Mammary microvascular endothelial cell (primary cell): ENCODE measurements at places on chromosomes 2 and 18. TPM values are rescaled to one million over a fixed set of nuclear protein-coding genes. Genes with fewer than 3 reads are reported as not detected.

VAMP5 gene
- total RNA-seq = 201 and 217 TPM in 2 replicates

CNDP1 gene
- total RNA-seq = not detected in 2 replicates

EIF4E2 gene
- 78.0 and 88.3 TPM in 2 replicates for total RNA-seq

CFC1 gene
- total RNA-seq = not detected in 2 replicates

C2orf92 gene
- total RNA-seq = 0.54 TPM in 1 of 2 replicates, not detected in the other

RAB27B gene
- total RNA-seq = under 0.01 and 0.25 TPM in 2 replicates

CCDC178 gene
- 8.2 and 8.5 TPM in 2 replicates for total RNA-seq

CXCR4 gene
- total RNA-seq = 17.1 and 17.2 TPM in 2 replicates

ALPG gene
- total RNA-seq = 0.07 TPM in 1 of 2 replicates, not detected in the other

TRABD2A gene
- total RNA-seq = 0.60 and 2.9 TPM in 2 replicates

BABAM2 gene
- 22.3 and 29.8 TPM in 2 replicates for total RNA-seq

TSPYL6 gene
- not detected in 2 replicates for total RNA-seq

LCT gene
- not detected in 2 replicates for total RNA-seq

ANO7 gene
- total RNA-seq = 1.1 and 1.8 TPM in 2 replicates

SGO2 gene
- total RNA-seq = 15.5 and 18.2 TPM in 2 replicates

GRP gene
- not detected in 2 replicates for total RNA-seq

CTLA4 gene
- 0.30 TPM in 1 of 2 replicates, not detected in the other for total RNA-seq

CENPA gene
- total RNA-seq = 11.5 and 17.0 TPM in 2 replicates

CHRNG gene
- not detected in 2 replicates for total RNA-seq

TXNDC2 gene
- total RNA-seq = not detected in 2 replicates

TRIM54 gene
- total RNA-seq = 0.49 TPM in 1 of 2 replicates, not detected in the other

SLC5A7 gene
- total RNA-seq = not detected in 2 replicates

CRACDL gene
- total RNA-seq = 12.0 and 13.3 TPM in 2 replicates

CPLX4 gene
- not detected in 2 replicates for total RNA-seq

DSC2 gene
- total RNA-seq = 0.07 and 0.20 TPM in 2 replicates

LAMA1 gene
- 0.25 and 0.27 TPM in 2 replicates for total RNA-seq

SCTR gene
- not detected in 2 replicates for total RNA-seq

CBLN2 gene
- 0.10 TPM in 1 of 2 replicates, not detected in the other for total RNA-seq

DLX2 gene
- total RNA-seq = not detected in 2 replicates

MAPK4 gene
- total RNA-seq = not detected in 2 replicates

NXPH2 gene
- total RNA-seq = not detected in 2 replicates
